ENCODE measurements at places on chromosomes 13 and 19. TPM values are rescaled to one million over a fixed set of nuclear protein-coding genes. Genes with fewer than 3 reads are reported as not detected.

Gene EHD2
- not detected for total RNA-seq

Gene KCNJ14
- total RNA-seq = 2.3 TPM

Gene SLC39A3
- total RNA-seq = 32.8 TPM

DNA sequence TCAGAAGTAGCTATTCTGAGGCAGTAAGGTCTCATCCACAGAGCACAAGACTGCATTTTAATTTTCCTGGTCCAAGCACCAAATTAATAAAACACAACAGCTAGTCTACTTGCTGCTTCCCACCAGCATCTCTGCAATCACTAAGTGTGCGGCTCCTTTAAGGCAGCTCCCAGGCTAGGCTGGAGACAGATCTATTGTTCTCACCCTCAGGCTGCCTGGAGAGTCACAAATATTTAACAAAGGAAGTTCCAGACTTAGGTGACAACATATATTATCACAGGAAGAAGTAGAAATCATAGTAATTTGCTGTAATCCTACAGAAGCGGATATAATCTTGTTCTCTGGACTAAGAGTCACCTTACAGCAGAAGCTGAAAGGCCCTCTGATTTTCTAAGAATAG, 2.2 kb upstream of the EID2 start:
- no peak for DNase-seq

- no peak for DNase-seq
These were observed 11.4 kb downstream of the NFIX start for GRCh38 chr19:13006431-13007281.

DNA sequence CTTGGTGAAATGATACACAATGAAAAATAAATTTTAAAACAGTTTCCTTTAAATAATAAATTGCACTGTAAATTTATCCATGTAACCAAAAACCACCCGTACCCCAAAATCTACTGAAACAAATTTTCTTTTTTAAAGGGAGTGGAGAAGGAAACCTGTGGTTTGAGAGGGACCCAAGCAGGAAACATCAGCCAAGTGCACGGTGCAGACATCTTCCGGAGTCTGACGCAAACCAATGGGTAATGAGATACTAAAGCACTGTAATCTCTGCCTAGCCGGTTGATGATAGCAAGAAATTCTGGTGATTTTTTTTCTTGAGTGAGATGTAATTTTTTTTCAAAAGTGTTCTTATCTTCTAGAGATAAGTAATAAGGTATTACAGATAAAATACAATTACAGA, 115.4 kb downstream of the ABCC4 start:
- DNase-seq = peak; percentile 25

DNA sequence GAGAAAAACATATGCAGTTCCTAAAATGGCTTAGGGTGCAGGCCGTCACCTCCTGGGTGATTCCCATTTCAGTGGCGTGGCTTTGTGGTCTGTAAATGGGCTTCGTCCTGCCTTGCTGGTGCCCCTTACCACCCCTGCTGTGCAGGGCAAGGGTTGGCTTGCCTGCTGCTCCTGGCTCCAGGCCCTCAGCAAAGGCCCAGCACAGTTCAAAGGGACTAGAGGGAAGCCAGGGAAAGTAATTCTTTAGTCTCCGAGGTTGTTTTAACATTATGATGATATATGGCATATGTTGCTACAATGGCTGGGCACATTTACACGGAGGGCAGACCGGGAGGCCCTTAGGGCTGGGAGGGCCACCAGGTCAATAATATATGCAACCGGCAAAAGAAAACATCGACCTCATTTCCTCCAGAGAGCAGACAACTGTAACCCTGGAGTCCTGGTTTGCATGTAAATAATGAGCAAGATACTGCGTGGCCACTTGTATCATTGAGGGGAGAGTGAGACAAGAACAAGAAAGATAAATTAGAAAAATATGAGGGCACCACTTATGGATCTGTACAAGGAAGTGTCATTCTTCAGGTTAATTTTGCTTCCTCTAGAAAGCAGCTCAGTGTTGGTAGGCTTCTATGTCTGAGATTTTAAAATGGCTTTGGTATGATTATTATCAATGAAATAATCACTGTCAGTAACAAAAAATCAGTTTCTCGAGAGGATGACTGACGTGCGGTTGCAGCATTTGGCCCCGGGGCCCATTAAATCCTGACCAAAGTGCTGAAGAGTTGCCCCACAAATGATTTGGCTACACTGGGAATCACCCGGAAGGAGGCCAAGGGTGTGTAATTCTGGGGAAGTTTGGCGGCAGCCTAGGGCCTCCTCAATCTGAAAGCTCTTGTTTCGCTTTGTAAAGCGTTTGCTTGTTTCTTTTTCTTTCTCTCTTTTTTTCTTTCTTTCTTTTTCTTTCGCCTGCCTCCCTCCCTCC, 32.8 kb upstream of the URI1 start:
- no peak for DNase-seq

GRCh38 chr19:44772959-44773358, 4.7 kb upstream of the CBLC start:
- no peak for DNase-seq

GRCh38 chr19:39299404-39299803, 3.2 kb downstream of the IFNL1 start:
- DNase-seq = no peak

DNA sequence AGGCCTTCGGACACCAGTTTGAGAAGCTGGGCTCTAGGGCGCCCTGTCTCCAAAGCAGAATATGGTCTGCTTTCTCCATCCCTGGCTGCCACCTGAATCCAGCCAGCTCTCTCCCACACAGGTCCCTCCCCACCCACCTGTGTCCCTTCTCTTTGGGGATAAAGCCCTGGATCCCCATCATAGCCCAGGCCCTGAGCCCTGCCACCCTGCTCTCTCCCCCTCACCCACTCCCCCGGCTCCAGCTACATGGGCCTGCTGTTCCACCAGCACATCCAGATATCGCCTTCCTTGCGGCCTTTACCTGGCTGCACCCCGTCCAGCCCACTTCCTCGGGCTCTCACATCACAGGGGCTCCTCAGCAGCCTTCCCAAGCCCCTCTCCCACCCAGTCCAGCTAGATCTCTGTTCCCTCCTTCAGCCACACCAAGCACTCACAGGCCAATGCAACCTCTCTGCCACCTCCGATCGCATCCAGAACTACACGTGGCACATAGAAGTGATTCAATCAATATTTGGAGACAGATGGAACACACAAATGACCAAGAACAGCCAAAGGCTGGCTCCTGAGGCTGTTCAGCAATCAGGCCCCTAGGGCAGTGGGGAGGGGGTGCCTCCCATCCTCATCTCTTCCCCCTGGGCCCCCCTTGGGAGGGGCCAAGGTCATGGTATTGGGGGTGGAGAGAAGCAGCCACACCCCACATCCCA, 7.6 kb downstream of the AKT2 start:
- DNase-seq = peak; percentile 14

DNA sequence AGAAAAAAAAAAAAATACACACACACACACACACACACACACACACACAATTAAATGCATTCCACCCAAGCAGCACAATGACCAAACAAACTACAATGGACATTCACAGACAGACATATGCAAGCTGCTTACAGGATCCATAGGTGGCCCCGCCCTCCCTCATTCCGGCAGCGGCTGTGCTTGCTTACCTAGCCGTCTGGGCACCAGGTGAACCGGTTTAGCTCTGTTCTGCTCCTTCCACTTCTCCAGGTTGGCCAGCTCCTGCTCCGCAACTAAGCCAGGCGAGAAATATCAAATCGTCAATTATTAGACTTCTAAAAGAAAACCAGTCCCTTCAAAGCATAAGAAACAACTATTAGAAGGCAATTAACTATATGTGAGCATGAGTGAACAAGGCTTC, 23.1 kb downstream of the EPSTI1 start:
- no peak for DNase-seq

- no peak for DNase-seq
These were observed 539 bp downstream of the ZNF554 start for GRCh38 chr19:2820112-2820702.
